ENCODE measurements at places on chromosomes 2 and 18.
A peak's percentile ranks its signal among the peaks of the same experiment; 100 is the strongest.

DNA sequence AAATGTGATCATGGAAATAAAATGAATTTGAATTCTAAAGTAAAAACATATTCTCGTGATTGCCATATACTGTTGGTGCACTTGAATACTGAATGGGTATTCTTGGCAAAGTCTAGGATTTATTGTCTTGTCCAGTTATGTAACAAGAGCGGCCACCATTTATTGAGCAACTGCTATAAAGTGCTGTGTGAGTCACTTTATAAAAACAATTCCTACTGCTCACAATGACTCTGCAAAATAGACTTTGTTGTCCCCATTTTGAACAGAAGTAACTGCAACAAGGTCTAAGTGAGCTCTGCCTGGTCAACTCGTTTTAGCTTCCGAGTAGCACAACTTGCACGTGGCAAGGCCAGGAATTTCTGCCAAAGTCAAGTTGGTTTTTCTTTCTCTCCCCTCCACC lies 995.6 kb upstream of the FANCL start:
- DNase-seq = no peak

- DNase-seq = no peak
These were observed 8.7 kb downstream of the EPHA4 start for GRCh38 chr2:221563270-221563985.

DNA sequence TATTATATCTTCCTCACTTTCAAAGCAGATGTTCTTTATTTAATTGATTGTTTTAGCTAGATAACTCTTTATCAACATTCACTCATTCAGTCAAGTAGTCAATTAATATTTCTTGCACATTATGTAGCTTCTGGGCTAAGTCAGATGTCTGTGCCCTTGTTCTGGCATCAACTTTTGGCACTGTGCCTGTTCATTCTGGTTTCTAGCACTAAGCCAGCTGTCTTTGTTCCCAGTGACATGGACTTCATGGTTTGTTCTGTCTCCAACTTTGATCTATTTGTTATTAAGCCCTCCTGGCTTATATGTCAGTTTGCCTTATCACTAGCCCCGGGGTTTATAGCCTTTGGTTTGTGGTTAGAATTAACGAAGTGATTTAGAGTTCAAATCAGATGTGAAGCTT lies 247.9 kb upstream of the SYT4 start:
- DNase-seq = no peak

GRCh38 chr2:195570329-195570728 lies 86.7 kb upstream of the SLC39A10 start:
- no peak for DNase-seq

GRCh38 chr2:234286956-234287355 lies 209.9 kb downstream of the ARL4C start:
- DNase-seq = no peak

- DNase-seq = no peak
These were observed 73.9 kb downstream of the SDC1 start for GRCh38 chr2:20150806-20151571.

DNA sequence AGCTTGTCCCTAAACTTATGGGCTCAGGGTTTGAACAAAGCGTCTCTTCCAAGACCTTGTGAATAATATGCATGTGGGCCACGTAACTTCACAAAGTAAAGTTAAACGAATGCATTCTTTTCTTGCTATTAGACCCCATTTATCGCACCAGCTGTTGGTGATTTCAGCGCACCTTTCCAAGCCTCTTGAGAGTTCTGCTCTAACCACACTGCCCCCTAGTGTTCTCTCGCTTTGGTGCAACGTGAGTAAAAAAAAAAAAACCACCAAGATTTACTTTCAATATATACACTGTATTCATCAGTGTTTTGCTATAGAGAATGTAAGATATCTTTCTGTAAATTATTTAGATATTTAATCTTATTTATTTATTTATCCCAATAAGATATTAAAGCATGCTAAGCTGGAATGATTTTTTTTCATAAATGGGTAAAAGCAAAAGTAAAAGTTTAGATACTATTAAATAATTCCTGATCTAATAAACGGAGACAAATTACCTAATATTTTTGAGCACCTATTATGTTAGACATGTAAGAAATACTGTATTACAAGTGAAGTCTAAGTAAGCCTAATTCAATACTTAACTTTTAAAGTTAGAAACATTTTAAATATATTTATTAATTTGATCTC lies 459.5 kb downstream of the DLGAP1 start:
- DNase-seq = peak; percentile 14

DNA sequence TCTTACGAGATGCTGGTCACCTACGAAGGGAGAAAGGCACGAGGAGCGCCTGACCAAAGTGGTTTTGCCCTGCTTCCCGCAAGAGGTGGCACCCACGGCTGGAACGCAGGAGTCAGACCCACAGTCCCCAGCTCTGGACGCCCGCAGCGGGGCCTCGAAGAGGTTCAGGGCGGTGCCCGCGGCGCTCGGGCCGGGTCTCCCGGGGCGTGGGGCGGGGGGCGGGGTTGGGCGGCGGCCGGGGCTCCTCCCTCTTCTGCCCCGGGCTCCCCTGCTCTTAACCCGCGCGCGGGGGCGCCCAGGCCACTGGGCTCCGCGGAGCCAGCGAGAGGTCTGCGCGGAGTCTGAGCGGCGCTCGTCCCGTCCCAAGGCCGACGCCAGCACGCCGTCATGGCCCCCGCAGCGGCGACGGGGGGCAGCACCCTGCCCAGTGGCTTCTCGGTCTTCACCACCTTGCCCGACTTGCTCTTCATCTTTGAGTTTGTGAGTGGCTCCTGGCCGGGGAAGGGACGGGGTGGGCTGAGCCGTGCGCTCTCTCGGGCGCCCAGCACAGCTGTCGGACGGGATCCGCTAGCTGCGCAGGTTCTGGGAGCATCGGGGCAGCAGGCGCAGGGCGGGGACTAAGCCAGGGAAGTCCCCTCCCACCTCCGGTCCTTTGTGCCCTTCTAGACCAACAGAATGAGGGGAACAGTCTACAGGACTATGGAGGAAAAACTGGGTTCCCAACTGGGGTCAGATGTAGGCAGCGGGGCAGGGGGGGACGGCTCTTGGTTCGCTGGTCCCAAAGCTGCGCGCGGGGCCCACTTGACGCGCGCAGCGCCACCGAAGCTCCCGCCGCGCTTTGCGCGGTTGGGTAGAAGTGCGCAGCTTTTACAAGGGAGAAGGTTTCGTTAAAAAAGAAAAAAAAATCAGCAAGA lies at the start of gene MAL:
MAL (plus strand) TSS at position 303 of the 914 bp plus-strand sequence; CDS start at position 388, 85 bp downstream.
- peak; percentile 23 for DNase-seq
